ENCODE measurements at places on chromosomes 1 and 21.

GRCh38 chr1:100552922-100553321, 15.0 kb downstream of the GPR88 start:
- DNase-seq, result no peak

DNA sequence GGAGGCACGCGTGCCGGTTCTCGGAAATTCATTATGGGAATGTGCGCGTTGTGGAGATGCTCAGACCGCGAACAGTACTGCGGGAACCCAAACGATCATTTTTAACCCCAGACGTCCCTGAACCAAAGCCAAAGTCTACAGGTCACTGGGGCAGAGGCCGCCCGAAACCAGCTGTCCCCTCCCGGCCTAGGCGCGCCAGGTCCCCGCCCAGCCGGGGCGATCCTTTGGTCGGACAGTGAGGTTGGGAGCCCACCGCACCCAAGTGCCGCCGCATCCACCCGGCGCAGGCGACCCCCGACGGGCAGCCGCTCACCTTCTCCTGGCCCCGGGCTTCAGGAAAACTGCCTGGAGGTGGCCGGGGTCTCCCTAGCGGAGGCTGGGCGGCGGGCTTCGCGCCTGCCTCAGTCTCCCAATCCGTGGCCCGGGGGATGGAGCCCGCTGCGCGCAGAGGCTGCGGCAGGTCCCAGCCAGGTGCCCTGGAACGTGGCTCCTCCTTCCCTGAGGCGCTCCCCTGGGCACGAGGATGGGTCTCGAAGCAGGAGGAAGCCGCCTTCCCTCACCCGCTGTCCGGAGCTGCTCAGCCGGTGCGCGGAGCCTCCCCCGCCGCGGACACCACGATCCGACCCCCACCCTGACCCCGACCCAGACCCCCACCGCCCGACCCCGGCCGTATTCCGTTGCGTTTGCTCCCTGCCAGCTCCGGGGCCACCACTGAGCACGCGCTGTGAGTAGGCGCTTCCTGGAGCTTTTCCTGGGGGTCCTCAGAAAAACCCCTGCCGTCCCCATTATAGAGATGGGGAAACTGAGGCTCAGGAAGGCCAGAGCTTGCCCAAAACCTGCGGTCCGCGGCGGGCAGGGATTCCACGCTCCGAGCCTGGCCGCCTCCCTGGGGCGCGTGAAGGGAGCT, 8.1 kb upstream of the SLX9 start:
- DNase-seq, result no peak

GRCh38 chr1:25875856-25876692, 566 bp upstream of the PAQR7 start:
- DNase-seq, result no peak

DNA sequence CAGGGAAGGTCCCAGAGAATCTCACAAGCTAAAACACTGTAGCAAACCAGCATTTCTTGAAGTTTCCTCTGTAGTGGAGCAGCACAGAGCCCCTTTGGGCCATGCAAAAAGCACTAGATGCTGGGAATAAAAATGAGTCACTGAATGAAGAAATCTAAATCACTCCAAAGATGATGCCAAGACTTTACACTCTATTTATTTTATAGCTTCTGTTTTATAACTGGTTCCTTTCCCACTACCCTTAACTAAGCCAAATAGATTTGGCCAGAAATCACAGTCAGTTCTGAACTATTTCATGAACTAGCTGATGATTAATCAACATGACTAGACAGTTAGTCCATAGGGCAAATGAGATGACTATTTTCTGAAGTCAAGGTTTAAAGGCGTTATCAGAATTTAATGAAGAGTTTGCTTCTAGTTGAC, 89.5 kb downstream of the SCMH1 start:
- no peak for DNase-seq

GRCh38 chr1:97524211-97524610, 396.6 kb downstream of the DPYD start:
- DNase-seq, result no peak

GRCh38 chr1:93080179-93080823, 1.2 kb downstream of the MTF2 start:
- no peak for DNase-seq

DNA sequence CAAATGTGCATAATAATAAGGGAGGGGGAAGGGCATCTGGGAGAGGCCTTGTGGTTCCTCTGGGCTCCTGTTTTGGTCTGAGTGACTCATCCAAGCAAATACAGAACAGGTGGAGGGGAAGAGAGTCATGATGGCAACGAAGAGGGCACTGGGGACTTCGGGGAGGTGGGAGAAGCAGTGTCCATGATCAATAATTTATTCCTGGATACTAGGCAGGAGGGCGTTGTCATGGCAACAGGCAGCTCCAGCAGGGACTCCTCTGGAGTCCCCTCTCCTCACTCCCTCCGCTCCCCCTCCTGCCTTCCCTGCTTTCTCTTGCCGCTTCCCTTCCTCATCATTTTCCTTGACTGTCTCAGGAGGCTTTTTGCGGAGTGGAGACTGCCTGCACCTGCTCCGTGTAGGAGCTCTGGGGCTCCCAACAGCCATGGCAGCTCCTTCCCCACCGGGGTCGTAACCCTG, 12.3 kb upstream of the NFASC start:
- DNase-seq, result no peak

- no peak for DNase-seq
Measured at GRCh38 chr1:228992907-228993535, 257.7 kb downstream of the RHOU start.

- DNase-seq, result no peak
Measured at GRCh38 chr1:155104605-155105534, 22.8 kb upstream of the EFNA1 start.

DNA sequence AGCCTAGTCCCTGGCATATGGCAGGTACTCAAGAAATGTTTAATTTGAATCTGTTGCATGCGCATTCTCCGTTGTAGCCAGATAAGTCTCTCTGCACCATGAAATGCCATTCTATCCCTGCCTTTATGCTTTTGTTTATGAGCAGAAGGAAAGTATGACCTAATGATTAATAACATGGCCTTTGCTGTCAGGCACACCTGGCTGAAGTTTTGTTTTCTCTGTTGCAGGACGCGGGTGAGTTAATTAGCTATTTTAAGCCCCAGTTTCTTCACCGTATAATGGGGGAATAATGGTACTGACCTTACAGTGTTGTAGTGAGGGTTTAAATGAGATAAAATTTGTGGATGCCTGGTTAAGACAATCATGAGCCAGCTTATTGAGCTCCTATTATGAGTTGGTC, 87.7 kb downstream of the ST6GALNAC3 start:
- DNase-seq, result no peak

DNA sequence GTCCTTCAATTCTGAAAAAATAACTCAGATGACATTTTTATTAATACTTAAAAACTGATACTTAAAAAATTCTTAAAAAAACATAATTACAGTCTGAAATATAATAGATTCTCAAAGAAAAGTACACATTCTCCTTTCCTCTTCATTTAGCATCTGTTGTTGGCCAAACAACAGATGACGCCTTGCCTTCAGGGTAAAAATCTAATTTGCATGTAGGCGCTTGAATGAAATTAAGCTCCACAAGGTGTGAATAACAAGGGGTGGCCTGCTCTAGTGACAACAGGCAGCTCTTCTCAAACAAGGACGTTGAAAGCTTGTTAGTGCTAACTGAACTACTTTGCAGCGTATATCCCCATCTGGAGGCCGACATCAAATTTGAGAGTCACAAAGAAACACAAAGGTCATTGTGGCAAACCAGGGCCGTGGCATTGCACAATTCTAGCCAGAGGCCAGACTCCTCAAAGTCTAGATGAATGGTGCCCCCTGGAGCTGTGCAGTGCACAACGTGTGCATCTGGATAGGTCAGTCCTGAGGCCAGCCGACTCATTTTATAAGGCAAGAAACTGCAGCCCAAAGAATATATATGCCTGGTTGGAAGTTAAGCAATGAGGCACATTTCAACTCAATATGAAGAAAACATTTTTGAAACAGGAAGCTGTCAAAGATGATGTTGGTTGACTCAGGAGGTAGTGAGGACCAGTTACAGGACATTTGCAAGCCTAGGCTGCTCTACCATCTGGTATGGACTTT, 459.2 kb upstream of the RUNX1 start:
- DNase-seq, result no peak

DNA sequence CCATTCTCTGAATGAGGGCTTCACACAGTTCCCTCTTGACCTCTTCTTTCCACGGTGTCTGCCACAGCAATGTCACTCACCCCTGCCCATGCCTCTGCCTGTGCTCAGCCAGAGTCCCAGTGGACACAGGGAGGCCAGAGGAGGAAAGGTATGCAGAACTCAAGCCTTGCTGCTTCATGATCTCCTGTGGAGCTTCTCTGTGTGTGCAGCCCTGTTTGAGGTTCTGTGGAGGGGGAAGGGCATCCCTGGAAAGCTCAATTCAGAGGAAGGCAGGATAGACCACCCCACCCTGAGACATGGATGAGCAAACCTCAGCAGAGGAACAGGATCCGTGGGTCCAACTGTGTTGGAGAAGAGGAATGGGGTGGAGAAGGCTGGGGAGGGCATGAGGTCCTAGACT, 2.0 kb downstream of the HCN3 start:
- DNase-seq, result no peak

DNA sequence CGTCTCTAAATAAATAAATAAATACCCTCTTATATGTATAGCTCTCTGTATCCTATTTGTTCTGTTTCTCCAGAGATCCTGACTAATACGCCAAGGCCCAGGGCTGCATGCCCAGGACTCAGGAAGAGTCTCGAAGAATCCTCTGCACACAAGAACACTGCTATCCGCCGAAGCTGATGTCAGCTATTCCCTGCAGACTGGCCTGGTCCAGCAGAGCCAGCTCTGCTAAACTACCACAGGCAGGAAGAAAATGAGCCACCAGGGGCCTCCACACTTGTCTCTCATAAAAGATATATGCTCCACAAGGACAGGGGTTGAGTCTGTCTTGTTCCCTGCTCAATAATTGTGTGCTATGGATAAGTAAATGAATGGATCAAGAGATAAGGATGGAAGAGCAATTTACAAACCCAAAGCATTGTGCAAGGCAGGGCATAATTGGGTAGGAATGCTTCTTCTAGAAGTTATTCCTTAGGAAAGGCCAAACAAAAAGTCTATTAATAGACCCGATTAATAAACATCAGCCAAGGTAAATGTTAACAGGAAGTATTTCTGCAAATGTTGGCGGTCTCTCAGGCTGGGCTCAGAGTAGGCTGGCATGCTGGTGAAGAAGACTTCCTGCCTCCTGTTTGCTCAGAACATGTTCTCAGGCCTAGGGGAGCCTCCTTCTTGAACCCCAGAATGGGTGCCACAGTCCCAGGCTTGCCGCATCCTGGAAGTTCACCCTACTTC, 26.3 kb upstream of the MAN1C1 start:
- no peak for DNase-seq

DNA sequence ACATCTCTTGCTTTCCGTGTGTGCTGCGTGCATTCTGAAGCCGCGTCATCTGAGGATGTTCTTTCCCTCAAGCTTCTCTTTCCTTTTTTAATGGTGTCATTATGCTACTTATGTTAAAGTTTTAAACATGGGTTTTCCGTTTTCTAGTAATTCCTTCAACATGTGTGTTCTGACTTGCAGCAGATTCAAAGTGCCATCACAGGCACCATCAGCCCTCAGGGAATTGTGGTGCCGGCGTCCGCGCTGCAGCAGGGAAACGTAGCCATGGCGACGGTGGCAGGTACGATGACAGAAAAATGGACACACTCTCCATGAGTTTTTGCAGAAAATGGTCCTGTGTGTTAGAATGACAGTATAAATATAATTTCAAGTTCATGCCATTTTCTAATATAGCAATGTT, 42.4 kb downstream of the PKNOX1 start:
- DNase-seq, result no peak

DNA sequence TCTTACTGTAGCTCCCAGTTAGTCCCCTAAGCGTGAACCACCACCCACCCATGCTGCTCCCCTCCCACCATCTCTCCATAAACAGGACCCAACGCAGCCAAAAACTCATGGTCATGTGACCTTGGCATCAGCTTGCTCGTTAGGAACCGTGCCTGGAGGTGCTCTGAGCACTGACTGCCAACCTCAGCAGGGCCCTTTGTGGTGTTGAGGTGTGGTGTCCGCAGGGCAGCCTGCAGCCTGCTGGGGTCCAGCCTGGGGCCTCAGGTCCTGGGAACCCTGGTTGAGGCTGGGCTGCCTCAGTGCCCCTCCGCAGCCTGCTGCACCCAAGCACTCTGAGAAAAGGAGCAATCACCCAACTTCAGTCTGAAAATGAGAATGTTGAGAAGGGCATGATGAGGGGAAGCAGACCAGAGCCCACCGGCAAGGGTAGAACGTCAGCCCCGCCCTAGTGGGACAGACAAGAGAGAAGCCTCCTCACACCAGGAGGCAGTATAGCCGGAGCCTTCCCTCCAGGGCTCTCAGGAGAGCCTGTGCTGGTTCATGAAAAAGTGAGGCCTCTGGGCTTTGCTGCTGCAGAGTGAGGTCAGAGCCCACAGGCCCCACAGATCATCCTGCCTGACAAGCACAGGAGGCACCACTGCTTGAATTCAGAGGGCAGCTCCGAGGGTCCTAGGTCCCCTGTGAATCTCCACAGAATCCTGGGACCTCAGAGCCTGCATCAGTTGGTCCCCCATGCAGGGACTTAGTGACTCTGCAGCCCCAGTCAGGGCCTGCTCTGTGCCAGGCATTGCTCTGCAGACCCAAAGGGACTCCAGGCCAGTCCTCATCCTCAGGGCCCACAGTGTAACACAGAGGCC, 4.9 kb upstream of the COL6A2 start:
- no peak for DNase-seq

- DNase-seq, result no peak
Measured at GRCh38 chr1:24906760-24907490, 23.2 kb downstream of the RUNX3 start.

GRCh38 chr21:20308586-20309315, 689.5 kb upstream of the NCAM2 start:
- DNase-seq, result no peak

DNA sequence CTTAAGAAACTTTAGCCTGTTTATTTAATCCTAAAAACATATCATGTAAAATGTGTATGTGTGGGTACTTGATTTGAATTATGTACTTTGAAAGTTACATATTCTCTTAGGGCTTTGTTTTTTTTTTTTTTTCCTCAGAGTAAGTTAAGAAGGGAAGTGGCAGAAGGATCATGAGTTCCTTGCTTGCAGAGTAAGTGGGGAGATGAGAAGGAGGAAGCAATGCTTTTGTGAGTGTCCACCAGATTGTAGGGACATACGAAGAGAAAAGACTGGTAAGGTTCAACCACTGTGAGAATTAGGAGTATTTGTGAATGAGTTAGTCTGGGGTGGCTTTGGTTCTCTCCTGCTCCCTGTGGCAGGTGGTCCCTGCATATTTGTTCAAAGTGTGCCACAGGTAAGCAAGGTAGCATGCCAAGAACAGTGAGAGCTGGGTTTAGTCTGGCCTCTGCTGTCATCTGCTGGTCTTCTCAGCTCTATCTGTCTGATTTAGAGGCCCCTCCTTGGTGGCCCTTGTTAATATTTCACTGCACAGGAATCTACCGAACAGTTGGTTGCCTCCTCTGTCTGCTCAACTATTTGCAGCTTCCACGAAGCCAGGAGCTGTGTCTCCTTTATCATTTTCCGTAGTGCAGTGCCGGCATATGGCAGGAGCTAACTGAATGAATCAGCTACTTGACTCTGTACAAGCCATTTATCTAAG, 9.5 kb downstream of the DNM3 start:
- DNase-seq, result no peak

DNA sequence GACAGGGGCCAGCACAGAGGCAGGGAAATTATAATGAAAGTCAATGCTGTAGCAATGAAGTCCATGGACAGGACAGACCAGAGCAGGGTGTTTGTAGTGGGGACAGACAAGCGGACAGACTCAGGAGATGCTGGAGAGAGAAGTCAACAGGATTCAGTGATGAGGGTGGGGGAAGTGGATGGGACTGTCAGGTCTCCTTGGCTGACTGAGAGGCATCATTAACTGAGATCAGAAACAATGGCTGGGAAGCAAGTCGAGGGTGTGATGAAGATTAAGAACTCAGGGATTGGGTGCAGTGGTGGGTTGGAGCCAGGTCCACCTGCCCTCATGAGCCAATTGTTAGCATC, 25.5 kb downstream of the CD58 start:
- no peak for DNase-seq

GRCh38 chr1:8205771-8206170, 112.1 kb upstream of the SLC45A1 start:
- DNase-seq, result no peak

Measured in thymus (tissue), 14 donors.